Activated CD4-positive, alpha-beta T cell treated with anti-CD3 and anti-CD28 coated beads, Interleukin-2, amount 10 ng/mL, durations not matched to agents 24 days and 14 days (primary cell): ENCODE measurements at places on chromosomes 1 and 21. TPM values are rescaled to one million over a fixed set of nuclear protein-coding genes. Genes with fewer than 3 reads are reported as not detected.
A peak's percentile ranks its signal among the peaks of the same experiment; 100 is the strongest.

GRCh38 chr1:77834771-77835334 is 53.6 kb upstream of the NEXN start:
- no peaks in the 10 kb centered on the region for H3K4me1 ChIP-seq
- peaks cover 14% of the 10 kb centered on the region for H3K36me3 ChIP-seq
- no peak overlapping the region for H3K27ac ChIP-seq
- no peak overlapping the region for H3K4me3 ChIP-seq
- H3K27me3 ChIP-seq = no peaks in the 10 kb centered on the region

DNA sequence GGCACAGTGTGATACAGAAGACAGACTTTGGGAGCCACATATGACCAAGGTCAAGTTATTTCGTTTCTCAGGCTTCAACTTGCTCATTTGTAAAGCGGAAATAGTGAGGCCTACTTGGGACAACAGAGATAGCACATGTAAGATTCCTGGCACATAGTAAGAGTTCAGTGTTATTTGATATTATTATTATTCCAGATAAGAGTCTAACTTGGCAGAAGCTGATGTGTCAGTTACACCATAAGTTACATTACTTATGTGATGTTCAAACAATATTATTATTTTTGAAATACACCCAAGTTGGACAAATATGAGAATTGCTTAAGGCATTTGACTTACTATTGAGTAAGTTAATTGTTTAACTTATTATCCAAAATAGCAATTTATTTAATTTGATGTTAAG is 10.2 kb upstream of the CYP4X1 start:
- H3K36me3 ChIP-seq = no peaks in the 10 kb centered on the region
- no peak for DNase-seq
- no peak overlapping the region for H3K27ac ChIP-seq
- no peak overlapping the region for H3K4me3 ChIP-seq
- no peaks in the 10 kb centered on the region for H3K4me1 ChIP-seq
- H3K27me3 ChIP-seq = peaks cover 8% of the 10 kb centered on the region

DNA sequence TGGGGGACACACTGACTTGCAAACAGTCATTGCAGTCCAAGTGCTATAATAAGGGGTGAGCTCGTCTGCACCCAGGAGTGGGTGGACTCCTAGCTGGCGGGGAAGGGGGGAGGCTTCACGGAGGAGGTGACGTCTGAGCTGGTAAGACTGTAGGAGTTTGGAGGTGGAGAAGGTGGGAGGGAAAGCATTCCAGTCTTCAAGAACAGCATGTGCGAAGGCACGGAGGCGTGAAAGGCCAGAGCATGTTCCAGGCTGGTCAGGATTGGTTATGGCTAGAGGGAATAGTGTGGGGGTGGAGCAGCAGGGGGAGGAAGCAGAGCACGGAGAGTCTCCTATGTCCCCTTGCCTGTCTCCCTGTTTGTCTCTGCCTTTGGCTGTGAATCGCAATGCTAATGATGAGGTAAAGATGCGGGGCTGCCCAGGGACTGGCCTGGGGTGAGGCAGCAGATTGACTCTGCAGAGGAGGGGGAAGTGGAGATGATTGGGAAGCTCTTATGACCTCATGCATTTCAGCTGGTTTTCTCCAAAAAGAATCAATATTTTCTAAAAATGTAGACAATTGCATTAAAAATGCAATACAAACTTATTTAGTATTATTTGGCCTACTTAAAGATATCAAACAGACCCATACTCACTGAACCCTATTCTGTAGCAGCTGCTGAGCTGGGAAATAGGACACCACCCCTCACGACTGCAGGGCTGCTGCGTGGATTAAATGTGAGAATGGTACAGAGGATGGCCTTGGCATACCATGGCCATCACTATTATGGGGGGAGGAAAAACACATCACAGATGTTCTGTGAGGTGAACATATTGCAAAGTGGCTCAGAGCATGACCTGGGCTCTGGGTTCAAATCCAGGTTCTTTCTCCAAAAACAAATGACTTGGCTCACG is 2.6 kb upstream of the ZNF436 start:
- no peak overlapping the region for H3K27ac ChIP-seq
- H3K36me3 ChIP-seq = peaks cover 5% of the 10 kb centered on the region
- no peaks in the 10 kb centered on the region for H3K27me3 ChIP-seq
- DNase-seq = no peak
- H3K4me3 ChIP-seq = no peak overlapping the region
- peaks cover 26% of the 10 kb centered on the region for H3K4me1 ChIP-seq

GRCh38 chr21:8993943-8994639 is 1527.3 kb upstream of the TPTE start:
- no peaks in the 10 kb centered on the region for H3K36me3 ChIP-seq
- DNase-seq = peak; percentile 24
- no peaks in the 10 kb centered on the region for H3K4me1 ChIP-seq
- no peak overlapping the region for H3K4me3 ChIP-seq
- H3K27ac ChIP-seq = no peak overlapping the region

GRCh38 chr1:43991476-43992231 is at the start of gene CCDC24:
TSS of gene CCDC24 (plus strand) at chr1:43991599. CDS start at chr1:43991879, 280 bp downstream.
- peaks cover 14% of the 10 kb centered on the region for H3K4me1 ChIP-seq
- peak within 1 kb of the TSS; percentile 84 for H3K27ac ChIP-seq
- H3K4me3 ChIP-seq = peak within 1 kb of the TSS; percentile 92
- peak; percentile 95 for DNase-seq
- H3K27me3 ChIP-seq = no peaks in the 10 kb centered on the region

GRCh38 chr1:152141971-152142584 is 16.9 kb downstream of the RPTN start:
- no peaks in the 10 kb centered on the region for H3K36me3 ChIP-seq
- H3K4me3 ChIP-seq = no peak overlapping the region
- peak; percentile 57 for DNase-seq

DNA sequence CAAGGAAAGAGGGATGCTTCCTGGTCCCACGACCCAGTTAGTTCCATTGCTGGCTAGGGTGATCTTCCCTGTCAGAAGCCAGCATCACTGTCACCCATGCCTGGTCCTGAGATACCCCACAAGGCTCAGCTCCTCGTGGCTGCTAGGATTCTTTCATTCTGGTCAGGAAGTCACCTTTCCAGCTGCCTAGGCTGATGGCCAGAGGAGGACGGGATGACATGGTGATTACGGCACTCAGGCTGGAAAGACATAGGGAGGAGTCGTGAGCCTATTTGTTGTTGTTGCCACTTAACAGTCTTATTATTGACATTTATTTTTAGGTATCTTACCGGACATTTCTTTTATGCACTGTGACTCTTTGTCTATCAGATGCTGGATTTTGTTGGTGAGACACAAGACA is 20.0 kb upstream of the MAPKAPK2 start:
- no peak for DNase-seq
- no peak overlapping the region for H3K27ac ChIP-seq
- H3K27me3 ChIP-seq = peaks cover 2% of the 10 kb centered on the region
- H3K4me3 ChIP-seq = no peak overlapping the region
- no peaks in the 10 kb centered on the region for H3K36me3 ChIP-seq

GRCh38 chr21:33078907-33079582 is 9.1 kb downstream of the OLIG1 start:
- H3K4me1 ChIP-seq = no peaks in the 10 kb centered on the region
- H3K36me3 ChIP-seq = no peaks in the 10 kb centered on the region
- peaks cover 40% of the 10 kb centered on the region for H3K27me3 ChIP-seq
- H3K27ac ChIP-seq = no peak overlapping the region
- peak; percentile 68 for DNase-seq

NMNAT2 gene
- not detected in 2 replicates for total RNA-seq

NTMT2 gene
- not detected in 2 replicates for total RNA-seq

DNA sequence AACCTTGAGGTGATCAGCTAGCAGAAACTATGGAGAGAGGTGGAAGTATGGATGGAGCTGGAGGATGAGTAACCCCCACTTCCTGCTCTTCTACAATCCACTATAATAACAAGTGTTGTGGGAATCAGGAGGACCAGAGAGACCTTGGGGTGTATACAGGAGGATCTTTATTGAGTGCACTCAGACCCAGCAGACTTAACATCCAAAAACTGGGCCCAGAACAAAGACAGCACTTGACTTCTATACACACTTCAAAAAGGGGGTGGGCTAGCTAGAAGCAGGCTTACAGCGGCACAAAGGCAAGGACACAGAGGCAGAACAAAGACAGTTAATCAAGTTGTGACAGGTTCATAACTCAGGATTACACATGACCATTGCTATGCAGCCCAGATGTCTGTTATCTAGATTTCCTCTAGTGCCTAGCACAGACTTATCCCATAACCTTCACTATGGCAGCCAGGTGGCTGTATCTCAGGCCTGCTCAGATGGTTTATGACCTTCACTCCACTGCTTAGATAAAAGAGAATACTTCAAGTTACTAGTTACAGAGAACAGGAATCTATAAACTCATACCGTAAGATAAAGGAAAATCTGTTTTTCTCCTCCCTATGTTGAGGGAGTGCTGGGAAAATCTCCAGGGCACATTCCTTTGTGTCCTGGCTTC is 36.1 kb upstream of the PADI2 start:
- DNase-seq = no peak
- H3K4me1 ChIP-seq = no peaks in the 10 kb centered on the region
- H3K4me3 ChIP-seq = no peak overlapping the region
- H3K36me3 ChIP-seq = no peaks in the 10 kb centered on the region
- H3K27ac ChIP-seq = no peak overlapping the region
- H3K27me3 ChIP-seq = peaks cover 5% of the 10 kb centered on the region

FAM72B gene
- total RNA-seq = 21.6 and 23.0 TPM in 2 replicates

- DNase-seq = no peak
- peaks cover 43% of the 10 kb centered on the region for H3K27me3 ChIP-seq
- H3K4me1 ChIP-seq = no peaks in the 10 kb centered on the region
- no peak within 1 kb of the TSS for H3K4me3 ChIP-seq
Measured at GRCh38 chr1:159204161-159205141, at the start of gene ACKR1. TSS of gene ACKR1 (plus strand) at chr1:159204875. CDS start at chr1:159204960, 85 bp downstream.

THEM5 gene
- not detected in 2 replicates for total RNA-seq

DNA sequence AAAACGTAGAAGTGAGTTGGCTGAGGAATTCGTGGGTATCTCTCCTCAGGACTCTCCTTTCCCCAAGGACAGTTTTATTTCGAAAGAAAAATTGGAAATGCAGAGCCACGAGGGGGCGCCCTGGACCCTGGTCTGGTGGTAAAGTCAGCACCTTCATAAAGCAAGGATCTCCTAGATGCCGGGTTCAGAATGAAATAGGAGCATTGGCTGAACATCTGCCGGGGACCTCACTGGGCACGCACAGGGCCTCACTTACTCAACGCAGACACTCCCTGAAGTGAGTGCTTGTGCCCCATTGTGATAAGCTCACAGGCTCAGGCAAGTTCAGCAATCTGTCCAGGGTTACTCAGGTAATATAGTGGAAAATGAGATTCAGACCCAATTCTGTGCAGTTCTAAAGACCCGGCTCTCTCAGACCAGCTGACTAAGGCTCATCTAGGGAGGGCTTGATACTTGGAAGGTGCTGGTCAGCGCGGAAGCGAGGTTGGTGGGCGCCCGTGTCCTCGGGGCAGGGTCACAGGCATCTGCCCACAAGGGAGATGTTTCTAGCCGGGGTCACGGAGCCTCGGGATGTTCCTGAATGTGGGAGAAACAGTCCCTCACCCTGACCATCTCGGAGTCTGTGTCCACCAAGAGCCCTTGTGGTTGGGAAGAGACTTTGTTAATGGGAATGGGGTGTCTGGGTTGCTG is 55.7 kb upstream of the ETV3 start:
- H3K27me3 ChIP-seq = peaks cover 39% of the 10 kb centered on the region
- H3K27ac ChIP-seq = no peak overlapping the region
- no peaks in the 10 kb centered on the region for H3K36me3 ChIP-seq

GRCh38 chr1:27889506-27889905 is 17.2 kb downstream of the THEMIS2 start:
- H3K27ac ChIP-seq = peak overlapping the region; percentile 52
- H3K27me3 ChIP-seq = no peaks in the 10 kb centered on the region
- H3K4me3 ChIP-seq = no peak overlapping the region

KLF17 gene
- total RNA-seq = not detected in 2 replicates
